ENCODE measurements at places on chromosomes 16 and 17.
A peak's percentile ranks its signal among the peaks of the same experiment; 100 is the strongest.

- DNase-seq, result no peak
These were observed 17.2 kb downstream of the RSL1D1 start for GRCh38 chr16:11833951-11834695.

- no peak for DNase-seq
These were observed 6.3 kb downstream of the JPT1 start for GRCh38 chr17:75147878-75148546.

DNA sequence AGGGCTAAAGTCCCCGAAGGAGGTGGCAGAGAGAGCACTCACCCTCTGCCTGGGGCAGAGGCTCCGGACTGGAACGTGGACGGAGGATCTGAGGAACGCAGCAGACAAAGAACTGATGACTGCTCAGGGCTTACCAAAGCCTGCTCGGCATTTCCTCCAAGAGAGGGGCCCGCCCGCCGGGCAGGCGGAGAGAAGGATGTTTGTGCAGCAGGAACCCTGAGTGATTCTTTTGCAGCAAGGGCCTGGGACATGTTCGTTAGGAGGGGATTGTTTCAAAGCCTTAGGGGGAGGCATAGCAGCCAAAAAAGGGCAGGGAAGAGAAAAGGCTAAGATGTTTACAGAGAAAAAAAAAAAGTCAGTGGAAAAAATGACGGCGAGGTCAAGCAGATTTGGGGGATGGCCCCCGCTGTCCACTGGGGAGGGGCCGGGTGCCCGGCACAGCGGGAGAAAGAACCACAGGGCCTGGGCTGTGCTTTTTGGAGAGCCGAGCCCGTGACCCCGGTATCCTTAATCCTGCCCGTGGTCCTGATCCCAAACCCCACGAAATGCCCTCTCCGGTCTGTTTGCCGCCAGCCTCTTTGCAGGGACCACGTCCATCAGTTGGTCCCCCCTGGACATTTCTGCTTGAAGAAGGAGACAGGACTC is 129.3 kb downstream of the NTN1 start:
- DNase-seq, result no peak

DNA sequence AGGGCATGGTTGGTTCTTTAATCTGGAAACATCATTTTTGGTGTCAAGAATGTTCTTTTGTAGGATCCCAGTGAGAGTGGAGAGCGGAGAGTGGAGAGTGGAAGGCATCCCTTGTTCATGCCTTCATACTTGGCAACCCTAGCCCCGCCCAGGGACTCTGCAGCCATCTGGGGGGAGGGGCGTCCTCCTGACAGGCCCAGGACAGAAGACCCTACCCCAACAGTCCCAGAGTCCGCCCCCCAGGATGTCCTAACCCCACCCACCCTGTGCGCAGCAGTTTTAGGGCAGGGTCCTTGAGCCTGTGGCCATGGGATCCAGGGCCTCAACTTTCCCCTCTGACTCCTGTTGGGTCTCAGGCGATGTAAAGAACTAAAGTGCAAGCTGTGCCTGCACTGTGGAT is 4.5 kb downstream of the SLC26A11 start:
- no peak for DNase-seq

DNA sequence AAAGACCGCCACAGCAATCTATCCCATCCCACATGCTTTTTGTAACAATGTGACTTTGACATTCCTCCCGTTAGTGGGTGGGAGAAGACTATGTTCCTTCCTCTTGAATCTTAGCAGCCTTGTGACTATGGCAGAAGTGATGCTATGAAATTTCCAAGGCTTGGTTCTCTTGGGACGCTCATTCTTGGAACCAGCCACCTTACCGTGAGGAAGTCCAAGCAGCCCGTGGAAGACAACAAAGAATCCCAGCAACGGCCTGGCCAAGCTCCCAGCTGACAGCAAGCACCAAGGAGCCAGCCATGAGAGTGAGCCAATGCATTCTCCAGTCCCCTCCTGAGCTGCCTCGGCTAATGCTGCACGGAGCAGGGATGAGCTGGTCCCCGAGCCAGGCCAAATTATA is 62.3 kb downstream of the VPS53 start:
- no peak for DNase-seq

DNA sequence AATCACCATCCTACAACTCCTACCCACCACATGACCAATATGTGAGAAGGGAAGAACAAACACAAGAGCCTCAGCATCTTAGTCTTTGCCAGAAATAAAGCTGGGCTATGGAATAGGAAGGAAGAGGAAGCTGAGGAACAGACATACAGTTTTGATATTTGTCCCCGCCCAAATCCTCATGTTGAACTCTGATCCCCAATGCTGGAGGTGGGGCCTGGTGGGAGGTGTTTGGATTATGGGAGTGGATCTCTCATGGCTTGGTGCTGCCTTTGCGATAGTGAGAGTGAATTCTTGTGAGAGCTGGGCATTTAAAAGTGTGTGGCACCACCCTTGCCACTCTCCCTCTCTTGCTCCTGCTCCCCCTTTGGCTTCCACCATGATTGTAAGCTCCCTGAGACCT is 52.4 kb upstream of the NLK start:
- no peak for DNase-seq

DNA sequence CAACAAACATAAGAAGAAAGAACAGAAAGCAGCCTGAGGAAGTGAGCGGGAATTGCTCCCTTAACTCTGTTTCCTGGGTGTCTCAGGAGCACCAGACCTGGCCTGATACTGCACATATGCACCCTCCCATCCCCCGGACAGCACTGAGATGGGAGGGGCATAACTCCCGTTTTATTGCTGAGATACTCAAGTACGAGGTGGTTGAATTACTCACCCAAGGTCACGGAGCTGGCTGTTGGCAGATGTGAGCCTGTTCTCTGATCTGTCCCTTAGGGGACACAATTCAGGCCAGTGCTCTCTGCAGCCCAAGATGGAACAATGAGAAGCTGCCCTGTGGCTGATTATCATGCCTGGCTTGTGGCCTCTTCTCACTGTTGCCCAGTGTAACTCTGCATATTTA is 9.1 kb upstream of the MED9 start:
- DNase-seq, result no peak

DNA sequence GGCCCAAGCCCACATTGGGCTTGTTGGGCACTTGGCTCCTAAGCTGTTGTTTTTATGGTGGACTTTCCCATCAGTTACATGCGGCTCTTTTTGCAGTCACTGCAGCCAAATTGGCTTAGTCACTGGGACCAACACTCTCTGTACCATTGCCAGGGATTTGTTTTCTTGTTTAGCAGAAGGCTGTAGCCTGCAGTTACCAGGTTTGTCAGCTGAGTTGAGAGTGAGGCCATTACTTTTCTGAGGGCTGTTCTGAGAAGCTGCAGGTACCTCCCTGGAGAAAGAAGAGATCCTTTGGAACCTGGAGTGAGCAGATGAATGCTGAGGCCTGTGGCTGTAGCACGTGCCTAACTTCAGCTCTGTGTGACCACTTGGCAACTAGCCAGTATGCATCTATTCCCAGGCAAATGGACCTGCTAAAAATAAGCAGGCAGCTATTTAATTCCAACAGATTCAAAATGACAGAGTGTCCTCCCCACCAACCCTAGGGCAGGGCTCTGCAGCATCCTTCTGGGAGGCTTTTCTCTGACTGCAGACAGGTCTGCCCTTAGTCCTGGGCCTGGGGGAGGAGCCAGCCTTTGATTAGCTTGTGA is 12.9 kb downstream of the AKAP1 start:
- DNase-seq, result no peak

GRCh38 chr17:73710095-73710592 is 65.9 kb upstream of the SDK2 start:
- peak; percentile 70 for DNase-seq

GRCh38 chr16:6428861-6429260 is 903.8 kb upstream of the RBFOX1 start:
- no peak for DNase-seq

DNA sequence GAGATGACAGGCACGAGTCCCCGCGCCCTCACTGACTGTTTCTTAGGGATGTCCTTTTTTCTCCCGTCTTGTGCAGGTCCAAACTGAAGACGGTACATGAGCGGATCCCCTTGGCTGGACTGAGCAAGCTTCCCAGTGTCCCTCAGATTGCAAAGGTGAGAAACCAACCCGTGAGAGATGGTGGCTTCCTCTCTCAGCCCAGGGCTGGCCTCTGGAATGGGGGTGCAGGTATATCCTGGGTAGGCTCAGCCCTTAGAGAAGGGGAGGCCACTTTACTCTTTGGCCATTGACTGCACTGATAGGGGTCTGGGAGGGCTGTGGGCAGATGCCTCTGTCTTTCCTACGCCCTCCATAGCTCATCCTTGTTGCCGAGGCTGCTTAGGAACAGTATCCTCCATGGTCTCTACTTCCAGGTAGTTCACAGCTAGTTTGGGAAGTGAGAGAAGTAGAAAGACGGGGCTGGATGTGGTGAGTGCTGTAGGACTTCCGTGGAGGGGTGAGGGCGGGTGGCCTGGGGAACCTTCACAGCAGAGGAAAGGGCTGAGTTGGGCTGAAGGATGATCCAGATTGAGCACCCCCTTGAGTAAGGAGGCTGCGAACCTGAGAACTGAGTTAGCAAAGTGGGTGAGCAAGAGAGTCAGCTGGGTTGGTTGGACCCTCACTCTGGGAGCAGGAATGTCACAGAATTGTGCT is 83.0 kb downstream of the OR1D5 start:
- no peak for DNase-seq

GRCh38 chr16:88685156-88686061 is 898 bp downstream of the SNAI3 start:
- DNase-seq, result no peak

DNA sequence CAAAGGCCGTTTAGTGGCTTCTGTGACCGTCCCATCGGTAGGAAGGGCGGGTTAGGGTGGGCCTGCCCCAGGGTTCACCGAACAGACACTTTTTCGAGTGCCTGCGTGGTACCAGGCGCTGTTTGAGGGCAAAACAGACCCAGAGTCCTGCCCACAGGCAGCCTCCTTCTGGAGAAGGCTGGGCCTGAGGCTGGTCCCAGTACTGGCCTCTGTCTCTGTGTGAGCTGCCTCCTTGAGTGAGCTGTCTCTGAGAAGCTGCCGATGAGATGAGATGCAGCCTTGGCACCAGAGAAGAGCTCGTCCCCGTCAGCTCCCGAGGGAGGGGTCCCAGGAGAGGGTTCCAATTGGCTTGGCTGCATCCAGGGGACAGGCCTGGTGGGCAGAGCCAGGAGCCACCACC is 53.1 kb downstream of the NKD1 start:
- DNase-seq, result no peak

GRCh38 chr16:27365142-27366089 is 36.6 kb upstream of the IL21R start:
- DNase-seq, result no peak

- DNase-seq, result no peak
These were observed 33.8 kb downstream of the CLEC16A start for GRCh38 chr16:10978124-10978523.

GRCh38 chr17:5164436-5164835 is 27.2 kb downstream of the ZNF594 start:
- no peak for DNase-seq

GRCh38 chr17:82817947-82818346 is 21.9 kb downstream of the ZNF750 start:
- no peak for DNase-seq

GRCh38 chr16:27413956-27414355 is 12.0 kb downstream of the IL21R start:
- DNase-seq, result no peak

DNA sequence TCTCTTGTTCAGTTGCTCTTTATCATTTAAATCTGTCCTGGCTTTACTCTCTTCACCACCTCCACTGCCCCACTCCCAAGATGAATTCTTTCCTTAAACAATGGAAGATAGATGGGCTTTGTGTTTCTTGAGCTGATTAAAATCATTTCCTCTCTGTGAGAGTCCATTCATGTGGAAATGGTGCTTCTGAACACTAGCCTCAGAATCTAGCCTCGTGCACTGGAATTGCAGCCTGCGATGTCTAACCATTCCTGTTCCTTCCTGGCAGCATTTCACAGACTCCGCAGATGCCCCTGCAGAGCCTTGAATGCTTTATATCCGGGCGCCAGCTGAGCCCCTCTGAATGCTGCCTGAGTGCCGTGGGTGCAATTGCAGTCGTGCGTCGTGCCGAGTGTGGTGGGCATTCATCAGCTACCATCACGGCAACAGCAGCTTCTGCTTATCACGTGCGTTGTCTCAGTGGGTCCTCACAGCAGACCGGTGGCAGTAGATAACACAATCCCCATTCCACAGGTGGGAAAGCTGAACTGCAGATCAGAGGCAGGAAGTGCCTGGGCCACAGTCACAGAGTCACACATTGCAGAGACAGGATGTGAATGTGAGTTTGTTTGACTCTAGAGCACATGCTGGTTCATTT is 172.8 kb upstream of the WSCD1 start:
- DNase-seq, result peak; percentile 76

- DNase-seq, result no peak
These were observed 20.0 kb downstream of the SLC38A8 start for GRCh38 chr16:84022644-84023043.

GRCh38 chr16:569445-570254 is at the start of gene PIGQ:
Gene PIGQ (plus strand): TSS chr16:569968. CDS start chr16:574075, 4,107 bp downstream.
- DNase-seq, result peak; percentile 45

- DNase-seq, result no peak
These were observed 791 bp upstream of the SUPT4H1 start for GRCh38 chr17:58352596-58353388.

DNA sequence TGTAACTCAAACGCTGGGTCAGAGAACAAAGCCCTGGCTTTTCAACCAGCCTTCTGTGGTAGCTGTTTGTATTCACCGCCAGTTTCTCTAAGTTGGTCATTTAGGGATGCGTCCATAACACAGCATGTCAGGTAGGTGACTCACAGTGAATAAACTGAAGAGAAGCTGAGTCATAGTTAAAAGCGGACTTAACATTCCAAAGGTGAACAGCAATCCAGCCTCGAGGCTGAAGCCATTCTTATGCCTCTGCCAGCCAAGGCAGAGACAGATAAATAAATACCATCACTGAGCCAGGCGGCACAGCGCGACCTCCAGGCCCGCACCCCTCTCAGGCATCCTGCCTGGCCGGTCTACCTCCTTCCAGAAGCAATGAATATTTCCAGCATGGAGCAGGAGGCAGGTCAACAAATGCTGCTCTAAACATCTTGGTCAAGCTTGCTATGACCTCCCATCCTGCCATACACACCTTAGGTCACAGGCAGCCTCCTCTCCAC is 12.4 kb upstream of the CACNG4 start:
- DNase-seq, result no peak

DNA sequence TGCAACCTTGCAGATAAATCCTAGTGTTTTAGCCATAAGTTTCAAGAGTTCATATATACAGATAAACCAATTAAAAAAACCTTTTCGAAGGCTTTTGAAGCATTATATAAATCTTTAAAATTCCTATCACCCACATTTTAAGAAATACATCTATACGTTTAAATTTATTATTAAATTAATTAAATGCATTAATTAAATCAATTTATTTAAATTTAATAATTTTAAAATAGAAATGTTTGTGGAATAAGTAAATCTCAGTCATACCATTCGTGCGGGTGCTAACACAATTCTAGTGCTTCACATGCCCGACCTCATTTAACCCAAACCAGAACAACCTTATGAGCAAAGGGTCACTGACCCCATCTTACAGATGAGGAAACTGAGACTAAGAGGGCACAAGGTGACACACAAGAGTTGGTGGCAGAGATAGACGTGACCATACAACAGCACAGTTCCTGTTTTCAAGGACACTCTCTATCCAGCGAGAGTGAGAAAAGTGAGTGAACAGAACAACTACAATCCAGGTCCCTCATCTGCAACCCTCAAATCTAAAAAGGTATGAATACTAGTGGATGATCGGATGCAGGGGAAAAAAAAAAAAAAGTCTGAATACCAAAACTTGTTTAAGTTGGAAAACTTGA is 1.4 kb downstream of the NSMCE1 start:
- DNase-seq, result no peak

GRCh38 chr16:2596747-2597559 is 59.1 kb downstream of the PDPK1 start:
- DNase-seq, result no peak

GRCh38 chr17:14922411-14922810 is 342.7 kb downstream of the PMP22 start:
- DNase-seq, result no peak

All from Jurkat, Clone E6-1 (cell line).